Activated T-helper 2 cell treated with anti-CD3 and anti-CD28 coated beads, Interferon-gamma antibody, Interleukin-2, Interleukin-4, amounts not matched to agents 10 μg/mL and 5 μg/mL and 100 μg/mL, durations not matched to agents 14 hours and 24 hours and 36 hours (primary cell): ENCODE measurements at places on chromosomes 2 and 18. TPM values are rescaled to one million over a fixed set of nuclear protein-coding genes. Genes with fewer than 3 reads are reported as not detected.

- no peak for DNase-seq
Observed at GRCh38 chr2:4900242-4900641, 791.9 kb upstream of the SOX11 start.

DNA sequence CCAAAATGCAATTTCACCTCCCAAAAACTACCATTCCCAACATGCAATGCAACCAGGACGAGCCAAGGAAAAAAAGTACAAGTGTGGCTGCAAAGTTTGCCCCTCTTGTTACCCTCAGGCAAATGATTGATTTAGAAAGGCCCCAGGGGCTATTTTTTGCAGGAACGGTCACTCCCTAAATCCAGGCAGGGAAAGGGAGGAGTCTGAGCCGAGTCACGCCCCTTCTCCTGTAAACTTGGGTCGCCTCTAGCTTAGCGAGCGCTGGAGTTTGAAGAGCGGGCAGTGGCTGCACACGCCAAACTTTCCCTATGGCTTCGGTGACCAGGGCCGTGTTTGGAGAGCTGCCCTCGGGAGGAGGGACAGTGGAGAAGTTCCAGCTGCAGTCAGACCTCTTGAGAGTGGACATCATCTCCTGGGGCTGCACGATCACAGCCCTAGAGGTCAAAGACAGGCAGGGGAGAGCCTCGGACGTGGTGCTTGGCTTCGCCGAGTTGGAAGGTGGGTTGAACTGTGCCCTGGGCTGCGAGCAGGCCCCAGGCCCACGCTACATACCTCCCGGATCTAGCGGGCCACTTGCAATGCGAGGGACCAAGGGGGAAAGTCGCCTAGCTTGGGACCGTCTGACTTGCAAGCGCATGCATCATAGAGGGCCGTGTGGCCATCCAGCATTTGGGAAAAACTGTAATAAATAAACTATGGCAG lies at the start of gene GALM:
Gene GALM, plus strand, starts transcription at position 261 of the 702 bp plus-strand sequence. Its CDS starts 48 bp downstream, at position 309.
- DNase-seq: peak; percentile 51

The CLEC4F gene
- total RNA-seq: 0.11 TPM in 1 of 2 replicates, not detected in the other

The B4GALT6 gene
- 4.2 and 4.3 TPM in 2 replicates for total RNA-seq

The SERPINB8 gene
- total RNA-seq: 19.0 and 21.0 TPM in 2 replicates

DNA sequence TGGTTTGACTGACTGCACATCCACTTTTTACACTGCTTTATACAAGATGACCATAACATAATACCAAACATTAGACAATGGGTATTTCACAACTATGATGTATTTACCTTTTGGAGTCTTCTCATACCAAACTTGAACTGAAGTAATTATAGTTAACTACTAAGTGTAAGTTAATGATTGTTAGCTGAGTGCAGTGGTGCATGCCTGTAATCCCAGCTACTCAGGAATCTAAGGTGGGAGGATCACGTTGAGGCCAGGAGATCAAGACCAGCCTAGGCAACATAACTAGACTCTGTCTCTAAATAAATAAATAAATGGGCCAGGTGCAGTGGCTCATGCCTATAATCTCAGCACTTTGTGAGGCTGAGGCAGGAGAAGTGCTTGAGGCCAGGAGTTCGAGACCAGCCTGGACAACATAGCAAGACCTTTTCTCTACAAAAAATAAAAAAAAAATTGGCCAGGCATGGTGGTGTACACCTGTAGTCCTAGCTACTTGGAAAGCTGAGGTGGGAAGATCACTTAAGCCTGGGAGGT lies 44.9 kb upstream of the ORC2 start:
- DNase-seq: no peak

GRCh38 chr2:241896746-241897201 lies 27.2 kb downstream of the RTP5 start:
- DNase-seq: no peak

GRCh38 chr2:99140860-99141109 lies 722 bp upstream of the C2orf15 start:
- DNase-seq: no peak

- no peak for DNase-seq
Observed at GRCh38 chr2:120465989-120466703, 120.2 kb downstream of the INHBB start.
